CD4-positive, alpha-beta T cell (primary cell): ENCODE measurements at places on chromosomes 3 and 15.
A peak's percentile ranks its signal among the peaks of the same experiment; 100 is the strongest.

- no peak for DNase-seq
Measured at GRCh38 chr3:51550080-51550819, 11.7 kb downstream of the RAD54L2 start.

- DNase-seq, result no peak
Measured at GRCh38 chr15:41958002-41958420, 14.3 kb downstream of the EHD4 start.

- no peak for DNase-seq
Measured at GRCh38 chr15:39336926-39337325, 244.0 kb upstream of the THBS1 start.

DNA sequence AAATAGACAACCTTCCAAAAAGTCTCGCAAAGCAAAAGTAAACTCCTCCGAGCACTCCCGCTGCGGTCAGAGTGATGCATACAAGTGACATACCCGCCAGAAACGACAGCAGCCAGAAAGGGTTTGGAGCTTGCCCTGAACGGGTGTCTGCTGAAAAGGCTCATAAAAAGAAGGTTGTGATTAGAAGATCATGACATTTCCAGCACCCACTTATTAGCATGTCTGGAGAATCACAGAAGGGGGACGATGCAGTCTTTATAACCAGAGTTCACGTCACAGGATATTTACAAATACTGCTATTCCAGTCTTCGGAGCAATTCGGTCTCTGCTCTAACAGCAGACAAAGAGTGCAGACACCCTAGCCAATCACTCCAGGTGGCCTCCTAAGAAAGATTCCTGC is 59.1 kb upstream of the FRMD4B start:
- no peak for DNase-seq

DNA sequence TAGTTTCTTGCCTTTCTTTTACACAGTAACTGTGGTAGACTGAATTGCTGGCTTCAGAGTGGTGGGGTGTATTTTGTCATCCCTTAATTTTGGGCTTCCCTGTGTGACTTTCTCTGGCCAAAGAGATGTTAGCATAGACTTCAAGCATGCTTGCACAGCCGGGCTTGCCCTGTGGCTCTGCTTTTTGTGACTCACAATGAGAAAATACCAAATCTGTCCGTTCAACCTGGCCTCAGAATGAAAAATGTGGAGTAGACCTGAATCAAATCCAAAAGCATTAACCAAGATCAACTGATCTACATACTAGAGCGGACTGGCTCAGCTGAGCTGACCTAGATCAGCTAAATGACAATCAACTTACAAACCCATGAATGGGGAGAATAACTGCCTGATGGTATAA is 51.4 kb downstream of the PLAAT1 start:
- no peak for DNase-seq

DNA sequence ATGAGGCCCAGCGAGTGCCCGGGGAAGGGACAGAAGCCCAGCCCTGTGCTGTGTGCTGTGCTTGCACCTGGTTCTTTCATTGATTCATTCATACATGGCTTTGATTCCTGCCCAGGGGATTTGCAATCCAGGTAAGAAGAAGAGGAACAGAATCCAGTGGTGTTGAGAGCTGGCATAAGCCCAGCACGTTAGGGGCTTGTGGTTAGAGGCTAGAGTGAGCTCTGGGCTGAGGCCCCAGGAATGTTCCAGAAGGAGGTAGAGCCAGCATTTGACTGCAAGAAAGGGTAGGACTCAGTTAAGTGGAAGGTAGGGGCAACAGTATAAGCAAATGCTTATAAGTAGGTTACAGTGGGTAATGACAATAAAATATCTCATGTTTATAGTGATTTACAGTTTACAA is 2.3 kb downstream of the VWA5B2 start:
- DNase-seq, result no peak

DNA sequence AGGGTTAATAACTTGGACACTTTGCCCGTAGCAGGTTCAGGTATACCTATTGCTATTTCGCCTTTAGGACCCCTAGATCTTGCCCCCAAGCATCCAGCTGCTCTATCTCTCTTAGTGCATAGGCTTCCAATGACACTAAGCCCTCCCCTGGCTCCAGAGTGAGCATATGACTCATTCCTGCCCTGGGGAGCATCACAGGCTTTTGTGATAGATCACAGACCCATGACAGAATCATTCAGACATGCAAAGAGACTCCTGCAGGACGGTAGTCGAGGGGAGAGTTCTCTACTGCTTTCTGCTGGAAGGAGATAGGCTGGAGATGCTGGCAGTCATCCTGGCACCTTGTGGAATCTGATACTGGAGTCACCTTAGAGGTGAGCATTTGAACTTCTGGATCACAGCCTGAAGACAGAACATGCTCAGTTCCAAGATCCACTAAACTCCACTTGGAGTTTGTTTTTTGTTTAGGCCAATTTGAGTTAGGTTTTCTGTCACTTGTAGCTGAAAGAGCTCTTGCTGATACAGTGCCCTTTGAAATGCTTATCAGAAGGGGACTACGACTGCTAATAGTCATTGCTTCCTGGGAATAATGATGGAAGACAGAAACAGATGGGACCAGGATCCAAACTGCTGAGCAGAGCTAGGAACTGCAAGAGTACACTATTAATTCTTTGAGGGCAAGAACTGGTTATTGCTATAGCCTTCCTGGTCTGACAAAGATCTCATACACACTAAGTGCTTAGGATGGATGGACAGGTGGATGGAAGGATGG is 11.0 kb downstream of the LYSMD2 start:
- peak; percentile 7 for DNase-seq

DNA sequence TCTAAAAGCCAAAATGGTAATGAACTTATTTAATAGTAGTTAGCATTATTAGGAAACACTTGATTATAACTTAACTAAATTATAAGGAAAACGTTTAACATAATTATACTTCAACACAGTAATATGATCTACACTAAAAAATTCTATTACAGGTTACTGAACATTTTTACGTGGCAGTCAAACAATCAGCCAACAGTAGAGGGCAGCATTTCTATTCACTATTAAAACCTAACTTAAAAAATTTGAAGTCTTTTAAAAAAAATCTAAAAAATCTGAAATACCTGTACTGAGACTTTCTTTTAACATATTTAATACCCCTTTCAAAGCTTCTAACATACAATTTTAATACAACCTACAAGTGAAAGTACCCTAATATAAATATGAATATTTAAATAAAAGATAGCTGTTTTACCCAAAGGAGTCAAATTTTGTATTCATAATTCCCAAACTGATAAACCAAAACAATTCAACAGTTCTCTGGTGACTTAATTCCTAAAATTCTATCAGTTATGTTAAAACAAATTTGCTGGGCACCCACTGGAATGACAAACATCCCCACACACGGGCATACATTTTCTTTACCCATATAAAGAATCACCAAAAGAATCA is 41.5 kb downstream of the DLG1 start:
- no peak for DNase-seq
